ENCODE measurements at places on chromosomes 12 and 14.
A peak's percentile ranks its signal among the peaks of the same experiment; 100 is the strongest.

- no peak overlapping the region for H3K4me3 ChIP-seq
- peak overlapping the region; percentile 24 for H3K27ac ChIP-seq
- no peak for DNase-seq
- H3K36me3 ChIP-seq: peaks cover 24% of the 10 kb centered on the region
- no peaks in the 10 kb centered on the region for H3K27me3 ChIP-seq
These were observed 134.7 kb downstream of the GPR135 start for GRCh38 chr14:59330455-59330854.

- no peaks in the 10 kb centered on the region for H3K27me3 ChIP-seq
- DNase-seq: no peak
- H3K4me1 ChIP-seq: peaks cover 4% of the 10 kb centered on the region
- H3K27ac ChIP-seq: no peak overlapping the region
- H3K36me3 ChIP-seq: no peaks in the 10 kb centered on the region
These were observed 35.0 kb downstream of the ITPR2 start for GRCh38 chr12:26798023-26798422.

DNA sequence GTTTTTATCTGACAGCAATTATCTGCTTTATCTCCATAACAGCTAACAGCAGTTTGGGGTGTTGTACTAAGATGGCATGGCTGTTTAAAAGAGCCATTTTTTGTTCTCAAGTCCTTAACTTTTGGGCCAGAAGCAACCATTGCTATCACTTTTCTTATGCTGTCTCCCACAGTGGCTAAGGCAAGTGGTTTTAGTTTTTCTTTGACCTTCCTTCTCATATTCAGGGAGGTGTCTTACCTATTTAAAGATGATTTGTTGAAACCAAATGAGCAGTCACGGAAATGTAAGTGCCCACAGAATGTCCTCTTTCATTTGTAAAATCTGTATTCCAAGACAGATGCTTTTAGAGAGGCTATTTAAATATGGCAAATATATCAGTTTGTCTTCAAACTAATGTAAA lies 96.8 kb upstream of the USP15 start:
- DNase-seq: no peak
- no peak overlapping the region for H3K4me3 ChIP-seq
- no peaks in the 10 kb centered on the region for H3K27me3 ChIP-seq
- H3K4me1 ChIP-seq: no peaks in the 10 kb centered on the region
- no peak overlapping the region for H3K27ac ChIP-seq

DNA sequence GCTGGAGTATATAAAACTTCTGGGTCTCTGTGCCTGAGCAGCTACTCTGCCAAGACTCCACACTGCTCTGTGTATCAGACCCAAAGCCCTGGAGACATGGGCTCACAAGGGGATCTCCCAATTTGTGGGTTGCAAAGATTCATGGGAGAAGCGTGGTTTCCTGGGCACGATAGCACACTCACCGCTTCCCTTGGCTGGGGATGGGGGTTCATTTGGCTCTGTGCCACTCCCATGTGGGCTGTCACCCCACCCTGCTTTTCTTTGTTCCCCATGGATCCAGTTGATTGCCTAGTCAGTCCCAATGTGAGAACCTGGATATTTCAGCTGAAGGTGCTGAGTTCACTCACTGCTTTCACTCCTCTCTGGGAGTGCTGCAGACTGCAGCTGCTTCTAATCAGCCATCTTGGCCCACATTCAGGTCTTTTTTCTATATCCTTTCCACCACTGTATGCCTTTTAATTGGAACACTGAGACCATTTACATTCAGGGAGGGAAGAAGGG lies 40.0 kb upstream of the PCNX4 start:
- H3K4me3 ChIP-seq: no peak overlapping the region
- H3K4me1 ChIP-seq: no peaks in the 10 kb centered on the region
